ENCODE measurements at places on chromosomes 5 and 9.

- peak; percentile 76 for DNase-seq
Measured at GRCh38 chr9:35923927-35924763, 14.9 kb downstream of the SPAAR start.

DNA sequence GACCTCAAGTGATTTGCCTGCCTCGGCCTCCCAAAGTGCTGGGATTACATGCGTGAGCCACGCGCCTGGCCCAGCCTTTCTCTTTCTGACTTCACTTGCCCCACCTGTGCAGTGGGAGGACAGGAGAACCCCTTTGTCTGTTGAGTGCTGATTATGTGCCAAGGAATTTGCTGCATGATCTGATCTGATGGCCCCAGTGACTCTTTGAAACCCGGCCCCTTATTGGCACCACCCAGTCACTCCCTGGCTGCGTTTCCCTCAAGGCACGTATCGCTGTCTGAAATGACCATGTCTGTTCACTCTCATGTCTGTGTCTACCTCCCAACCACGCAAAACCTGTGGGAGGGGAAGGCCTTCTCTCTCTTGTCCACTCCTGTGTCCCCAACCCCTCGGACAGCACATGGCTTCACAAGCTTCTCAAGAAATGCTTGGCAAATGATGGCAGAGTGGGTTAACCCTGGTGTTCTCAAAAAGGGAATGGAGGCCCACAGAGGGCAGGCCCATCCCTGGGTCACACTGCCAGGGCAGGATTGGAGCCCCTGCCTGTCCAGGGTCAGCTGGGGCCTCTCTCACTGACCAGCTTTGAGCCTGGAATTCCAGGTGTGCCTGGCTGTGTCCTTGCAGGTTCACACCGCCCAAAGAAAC is 21.9 kb downstream of the NEK6 start:
- no peak for DNase-seq

GRCh38 chr5:75666801-75667200 is 50.4 kb downstream of the POC5 start:
- no peak for DNase-seq

DNA sequence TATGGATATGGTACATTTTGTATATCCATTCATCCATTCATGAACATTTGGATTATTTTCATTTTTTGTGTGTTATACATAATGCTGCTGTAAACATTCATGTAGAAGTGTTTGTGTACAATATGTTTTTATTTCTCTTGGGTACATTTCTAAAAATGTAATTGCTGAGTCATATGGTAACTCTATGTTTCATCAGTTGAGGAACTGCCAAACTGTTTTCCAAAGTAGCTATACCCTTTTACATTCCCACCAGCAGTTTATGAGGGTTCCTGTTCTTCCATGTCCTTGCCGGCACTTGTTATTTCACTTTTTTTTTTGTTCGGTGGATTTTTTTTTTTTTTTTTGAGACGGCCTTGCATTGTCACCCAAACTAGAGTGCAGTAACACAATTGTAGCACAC is 54.0 kb upstream of the MCCC2 start:
- no peak for DNase-seq

- no peak for DNase-seq
Measured at GRCh38 chr9:119588874-119589744, 219.9 kb upstream of the BRINP1 start.

GRCh38 chr5:57889558-57889957 is 406.9 kb upstream of the ACTBL2 start:
- DNase-seq: no peak

DNA sequence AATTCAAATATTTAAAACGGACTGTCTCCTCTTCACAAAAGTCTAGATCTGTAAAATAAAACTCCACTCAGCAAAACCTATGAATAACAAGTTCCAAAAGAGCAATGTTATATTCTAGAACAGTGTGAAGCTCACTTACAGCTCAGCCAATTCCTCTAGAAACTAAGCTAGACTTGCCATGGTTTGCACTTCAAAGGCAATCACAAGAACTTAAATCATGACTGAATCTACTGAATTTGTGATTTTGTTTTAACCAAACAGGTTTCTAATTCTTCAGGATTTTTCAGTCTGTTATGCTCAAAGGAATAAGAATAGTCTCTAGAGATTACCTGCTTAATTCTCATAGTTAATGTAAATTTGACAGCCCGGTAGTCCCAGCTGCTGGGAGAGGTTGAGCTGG is 1.4 kb upstream of the PKD2L2 start:
- no peak for DNase-seq

GRCh38 chr5:53871050-53871449 is 310.6 kb downstream of the NDUFS4 start:
- no peak for DNase-seq

- no peak for DNase-seq
Measured at GRCh38 chr5:100889896-100890295, 13.2 kb downstream of the ST8SIA4 start.

- DNase-seq: no peak
Measured at GRCh38 chr9:27634879-27635278, 61.6 kb upstream of the C9orf72 start.

DNA sequence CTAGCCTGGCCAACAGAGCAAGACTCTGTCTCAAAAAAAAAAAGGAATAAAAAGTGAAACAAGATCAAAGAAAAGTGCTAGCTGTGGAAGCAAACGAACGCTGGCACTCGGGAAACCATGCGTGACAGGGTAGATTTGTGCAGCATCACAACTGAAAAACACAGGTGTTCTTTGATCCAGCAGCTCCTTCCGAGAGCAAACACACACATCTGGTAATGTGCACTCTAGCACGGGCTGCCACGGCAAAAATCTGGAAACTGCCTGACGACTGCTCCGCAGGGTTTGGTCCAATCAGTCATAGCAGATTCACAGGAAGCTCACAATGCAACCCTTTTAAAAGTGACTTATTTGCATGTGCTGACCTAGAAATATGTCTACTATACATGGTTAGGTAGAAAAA is 80.0 kb downstream of the SYK start:
- no peak for DNase-seq

- DNase-seq: no peak
Measured at GRCh38 chr5:149012350-149012749, 50.5 kb downstream of the SH3TC2 start.

DNA sequence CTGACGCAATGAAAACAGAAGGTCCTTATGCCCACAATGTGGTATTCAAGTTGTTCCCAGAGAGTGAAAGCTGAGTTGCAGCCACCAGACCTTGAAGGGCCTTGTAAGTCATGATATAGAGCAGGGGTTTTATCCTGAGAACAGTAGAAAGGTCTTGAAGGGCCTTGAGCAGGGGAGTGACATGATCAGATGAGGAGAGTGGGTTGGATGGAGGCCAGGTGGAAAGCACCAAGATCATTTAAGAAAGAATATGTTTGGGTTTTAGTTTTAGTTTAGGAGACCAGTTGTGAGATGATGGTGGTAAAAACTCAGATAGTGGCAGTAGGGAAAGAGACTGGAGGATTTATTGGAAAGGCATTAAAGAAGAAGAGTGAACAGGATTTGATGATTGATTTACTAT is 5.9 kb downstream of the ITGA2 start:
- no peak for DNase-seq

- DNase-seq: no peak
Measured at GRCh38 chr9:87603854-87604490, 106.3 kb downstream of the DAPK1 start.

- DNase-seq: no peak
Measured at GRCh38 chr5:156411185-156411613, 84.2 kb downstream of the SGCD start.

DNA sequence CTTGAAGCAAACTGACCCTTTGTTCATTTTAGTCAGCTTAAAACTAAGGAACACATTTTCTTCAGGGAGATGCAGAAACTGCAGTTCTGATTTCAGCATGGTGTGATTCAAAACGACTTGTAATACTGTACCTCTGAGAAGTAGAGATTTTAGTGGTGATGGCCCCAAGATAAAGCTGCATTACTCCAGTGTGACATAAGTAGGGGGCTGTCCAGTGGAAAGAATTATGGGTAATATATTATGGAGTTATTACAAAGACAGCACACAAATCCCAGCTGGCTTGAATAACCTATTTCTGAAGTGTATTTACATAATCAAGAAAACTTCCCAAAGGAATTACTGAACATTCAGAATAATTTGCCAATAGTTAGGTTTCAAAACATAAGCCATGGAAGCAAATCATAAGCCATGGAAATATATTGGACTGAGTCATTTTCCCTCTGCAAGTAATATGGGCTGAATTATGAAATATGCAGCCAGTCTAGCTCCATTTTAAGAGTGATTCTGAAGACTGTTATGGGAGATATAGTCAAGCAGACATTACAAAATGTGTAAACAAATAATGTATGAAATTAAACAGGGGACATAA is 133.7 kb upstream of the FBXL17 start:
- DNase-seq: no peak

- no peak for DNase-seq
Measured at GRCh38 chr5:154205441-154206117, 15.0 kb downstream of the GALNT10 start.

- no peak for DNase-seq
Measured at GRCh38 chr9:98391867-98392266, 136.4 kb upstream of the TBC1D2 start.

- no peak for DNase-seq
Measured at GRCh38 chr9:34072868-34073590, 24.3 kb upstream of the UBAP2 start.

DNA sequence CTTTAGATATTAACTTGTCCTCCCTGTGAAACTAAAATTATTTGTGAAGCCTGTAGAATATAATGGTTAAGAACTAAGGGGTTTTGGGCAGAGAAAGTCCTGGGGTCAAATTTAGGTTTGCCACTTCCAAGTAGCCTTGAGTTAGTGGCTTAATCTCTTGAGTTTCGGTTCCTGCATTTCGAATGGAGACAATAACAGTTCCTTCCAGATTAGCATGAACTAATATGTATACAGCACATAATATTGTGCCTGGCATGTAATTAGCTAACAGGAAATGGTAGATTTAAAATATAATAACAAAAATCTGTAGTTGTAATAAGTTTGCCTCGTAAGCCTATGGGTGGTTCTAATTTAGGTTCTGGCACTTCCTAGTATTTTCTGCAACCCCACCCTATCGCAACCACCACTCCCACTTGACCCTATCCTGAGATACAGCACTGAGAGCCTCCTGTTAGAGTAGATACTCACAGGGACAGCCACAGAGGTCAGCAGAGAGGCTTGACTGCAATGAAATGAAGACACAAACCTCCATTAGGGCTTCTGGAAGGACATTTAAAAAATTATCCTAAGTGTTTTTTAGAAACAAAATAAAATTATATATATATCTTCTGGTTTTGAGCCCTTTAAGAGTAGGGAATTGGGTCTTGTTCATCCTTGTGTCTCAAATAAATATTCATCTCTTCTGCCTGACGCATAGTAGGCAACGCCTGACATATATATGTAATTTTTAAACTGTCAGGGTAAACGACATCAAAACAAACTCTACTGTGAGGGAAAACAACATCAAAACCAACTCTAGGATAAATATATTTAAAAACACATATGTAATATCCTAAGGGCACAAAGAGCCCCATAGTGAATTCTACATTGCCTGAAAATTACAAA is 8.5 kb downstream of the SPINK9 start:
- DNase-seq: no peak

DNA sequence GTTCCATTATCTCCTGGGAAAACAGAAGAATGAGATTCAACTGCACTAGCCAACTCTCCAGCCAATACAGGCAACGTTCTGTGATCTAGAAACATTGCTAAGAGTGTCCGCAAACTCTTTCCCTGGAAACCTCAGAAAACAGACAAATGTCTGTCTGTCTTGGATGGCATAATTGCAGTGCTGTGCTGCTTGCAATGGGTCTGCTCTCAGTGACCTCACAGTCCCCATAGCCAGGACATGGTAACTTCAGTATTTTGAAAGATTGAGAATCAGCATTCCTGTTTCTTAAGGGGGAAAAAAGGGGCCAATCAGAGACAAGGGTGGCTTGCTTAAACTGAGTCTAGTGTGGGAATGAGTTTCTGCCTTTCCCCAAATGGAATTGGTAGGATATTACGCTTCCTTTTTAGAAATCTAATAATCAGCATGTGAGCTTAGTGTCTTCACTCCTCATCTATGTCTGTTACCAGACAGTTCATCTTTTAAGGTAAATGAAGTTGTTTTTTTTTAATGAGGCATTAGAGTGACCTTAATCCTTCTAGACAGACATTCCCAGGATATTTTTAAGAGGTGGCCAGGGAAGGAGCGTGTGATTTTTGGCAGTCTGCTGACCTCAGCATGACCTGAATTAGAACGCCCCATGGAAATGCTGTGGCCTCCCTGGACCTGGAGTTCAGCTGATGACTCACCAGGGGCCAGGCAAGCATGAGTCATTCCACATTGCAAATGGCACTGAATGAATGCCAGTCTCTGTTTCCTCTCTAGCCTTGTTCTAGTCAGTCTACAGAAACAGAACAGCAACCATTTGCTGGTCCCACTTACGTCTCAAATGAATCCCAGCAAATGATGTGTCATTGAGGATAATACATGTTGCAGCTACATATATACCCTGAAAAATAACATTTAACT is 210.2 kb upstream of the ACTBL2 start:
- DNase-seq: peak; percentile 59

DNA sequence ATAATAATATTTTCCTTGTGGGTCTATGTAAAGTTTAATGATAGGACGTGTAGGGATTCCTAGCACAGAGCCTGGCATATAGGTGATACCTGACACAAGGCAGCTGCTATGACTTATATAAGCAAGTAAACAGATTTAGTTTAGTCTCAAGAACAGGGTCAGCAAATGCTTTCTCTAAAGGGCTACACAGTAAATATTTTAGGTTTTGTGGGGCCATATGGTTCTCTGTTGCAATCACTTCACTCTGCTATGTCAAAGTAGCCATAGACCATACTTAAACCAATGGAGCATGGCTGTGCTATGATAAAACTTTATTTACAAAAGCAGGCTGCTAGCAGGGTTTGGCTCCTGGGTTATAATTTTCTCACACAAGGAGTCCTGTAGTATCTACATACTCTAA is 204.8 kb upstream of the KLF4 start:
- DNase-seq: no peak

DNA sequence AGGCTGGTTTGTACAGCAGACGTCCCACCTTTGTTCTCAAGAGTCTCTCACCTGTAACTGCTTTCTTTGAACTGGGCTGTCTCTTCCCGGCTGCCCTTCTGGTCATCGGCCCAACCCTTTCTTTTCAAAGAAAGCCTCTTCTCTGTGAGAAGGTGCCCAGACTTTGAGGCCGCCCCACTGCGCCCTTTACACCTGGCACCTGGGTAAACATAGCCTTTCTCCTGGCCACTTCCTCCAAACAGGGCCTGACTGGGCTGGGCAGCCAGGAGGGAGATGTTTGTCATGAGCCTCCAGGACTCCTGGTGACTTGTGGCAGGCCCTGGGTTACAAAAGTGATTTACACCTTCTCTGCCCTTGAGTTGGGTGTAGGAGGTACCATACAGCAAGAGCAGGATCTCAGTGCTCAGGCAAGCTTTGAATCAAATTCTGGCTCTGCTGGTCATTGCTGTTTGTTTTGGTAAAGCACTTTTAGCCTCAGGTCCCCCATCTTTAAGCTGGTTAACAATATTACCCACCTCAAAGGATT is 127.2 kb upstream of the CXCL14 start:
- DNase-seq: no peak

- DNase-seq: no peak
Measured at GRCh38 chr9:130199605-130200004, 27.4 kb downstream of the NCS1 start.
